Posterior vena cava (tissue), 2 donors: ENCODE measurements at places on chromosomes 7 and 10. TPM values are rescaled to one million over a fixed set of nuclear protein-coding genes. Genes with fewer than 3 reads are reported as not detected.

GRCh38 chr10:69965086-69965485 is 87.6 kb upstream of the MACROH2A2 start:
- no peak for DNase-seq

The ATP5F1C gene
- 212 TPM for total RNA-seq

GRCh38 chr10:13681528-13681927 is 94.8 kb downstream of the PRPF18 start:
- DNase-seq: no peak

The EN2 gene
- 0.19 TPM for total RNA-seq

DNA sequence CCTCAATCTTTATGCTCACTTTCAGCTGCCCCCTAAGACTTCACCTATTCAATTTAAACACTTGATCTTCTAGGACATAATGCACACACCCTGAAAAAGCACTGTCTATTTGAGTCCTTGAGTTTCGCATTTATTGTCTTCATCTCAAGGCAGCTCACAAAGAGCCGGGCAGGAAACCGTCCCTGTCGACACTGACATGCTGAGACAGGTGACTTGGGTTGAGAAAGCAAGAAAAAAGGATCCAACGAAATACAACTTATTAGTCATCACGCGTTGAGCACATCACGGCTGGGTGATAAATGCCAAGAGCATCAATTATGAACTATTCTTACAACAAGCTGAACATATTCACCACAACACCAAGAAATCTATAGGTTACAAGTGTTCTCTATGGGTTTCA is 91.1 kb downstream of the CALN1 start:
- no peak for DNase-seq

DNA sequence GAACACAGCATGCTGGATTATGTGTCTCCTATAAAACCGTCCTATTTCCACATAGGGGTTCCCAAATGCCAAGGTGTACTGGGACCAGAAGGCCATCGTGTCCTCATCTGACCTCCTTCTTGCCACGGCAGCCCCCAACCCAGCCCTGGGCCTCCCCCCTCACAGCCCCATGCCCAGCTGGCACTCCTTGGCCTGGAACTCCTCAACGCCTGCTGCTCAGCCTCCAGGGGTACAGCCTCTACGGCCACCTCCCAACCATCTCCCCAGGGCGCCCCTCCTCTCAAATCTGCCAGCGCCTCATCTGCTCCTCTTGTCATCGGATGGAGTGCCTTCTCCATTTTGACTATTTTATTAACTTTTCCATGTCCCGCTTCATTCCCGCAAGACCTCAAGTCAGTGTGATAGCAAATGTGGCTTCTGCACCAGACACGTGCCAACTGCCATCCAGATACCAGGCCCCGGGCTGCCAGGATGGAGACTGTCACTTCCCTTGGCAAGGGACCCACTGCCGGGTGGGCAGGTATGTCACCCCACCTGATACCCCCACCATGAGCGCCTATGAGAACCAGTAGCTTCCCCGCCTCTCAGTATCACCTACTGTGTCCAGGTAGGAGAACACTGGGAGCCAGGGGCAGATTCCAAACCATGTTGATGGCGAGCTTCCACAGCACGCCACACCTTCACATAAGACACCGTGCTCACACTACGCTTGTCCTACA is 106.7 kb downstream of the EBF3 start:
- DNase-seq: no peak

The ZNF425 gene
- 0.97 TPM for total RNA-seq

The APBB1IP gene
- total RNA-seq: 20.5 TPM

- DNase-seq: no peak
These were observed 687.8 kb downstream of the IPMK start for GRCh38 chr10:57579926-57580325.

DNA sequence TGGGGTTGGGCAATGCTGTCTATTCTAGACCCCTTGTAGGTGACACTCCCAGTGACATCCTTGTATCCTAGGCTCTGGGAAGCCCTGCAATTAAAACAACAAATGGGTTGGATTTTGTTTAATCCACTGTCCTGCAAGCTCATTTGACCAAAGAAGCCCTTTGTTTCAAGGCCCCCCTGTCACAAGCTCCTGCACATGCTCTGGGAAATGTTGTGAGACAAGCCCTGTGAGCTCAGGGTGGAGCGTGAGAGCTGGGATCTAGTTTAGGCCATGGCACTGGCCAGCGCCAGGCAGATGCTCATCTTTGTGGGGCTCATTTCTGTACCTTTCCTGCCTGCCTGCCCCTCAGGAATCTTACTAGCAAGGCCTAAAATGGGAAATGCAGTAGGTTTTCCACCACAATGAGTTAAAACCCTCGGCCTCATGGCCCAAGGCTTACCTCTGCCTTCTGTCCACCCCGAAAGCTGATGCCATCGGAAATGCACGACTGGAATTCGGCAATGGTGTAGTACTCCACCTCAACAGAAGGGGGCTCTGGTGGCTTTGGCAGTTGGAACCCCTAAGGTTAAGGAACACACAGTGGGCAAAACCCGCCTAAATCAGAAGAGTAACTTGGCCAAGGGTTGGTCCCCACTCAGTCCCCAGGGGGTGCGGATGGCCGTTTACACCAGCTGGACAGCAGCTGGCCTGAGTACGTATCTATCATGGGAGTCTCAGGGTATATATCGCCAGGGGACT is 112.0 kb downstream of the NEURL1 start:
- DNase-seq: no peak

DNA sequence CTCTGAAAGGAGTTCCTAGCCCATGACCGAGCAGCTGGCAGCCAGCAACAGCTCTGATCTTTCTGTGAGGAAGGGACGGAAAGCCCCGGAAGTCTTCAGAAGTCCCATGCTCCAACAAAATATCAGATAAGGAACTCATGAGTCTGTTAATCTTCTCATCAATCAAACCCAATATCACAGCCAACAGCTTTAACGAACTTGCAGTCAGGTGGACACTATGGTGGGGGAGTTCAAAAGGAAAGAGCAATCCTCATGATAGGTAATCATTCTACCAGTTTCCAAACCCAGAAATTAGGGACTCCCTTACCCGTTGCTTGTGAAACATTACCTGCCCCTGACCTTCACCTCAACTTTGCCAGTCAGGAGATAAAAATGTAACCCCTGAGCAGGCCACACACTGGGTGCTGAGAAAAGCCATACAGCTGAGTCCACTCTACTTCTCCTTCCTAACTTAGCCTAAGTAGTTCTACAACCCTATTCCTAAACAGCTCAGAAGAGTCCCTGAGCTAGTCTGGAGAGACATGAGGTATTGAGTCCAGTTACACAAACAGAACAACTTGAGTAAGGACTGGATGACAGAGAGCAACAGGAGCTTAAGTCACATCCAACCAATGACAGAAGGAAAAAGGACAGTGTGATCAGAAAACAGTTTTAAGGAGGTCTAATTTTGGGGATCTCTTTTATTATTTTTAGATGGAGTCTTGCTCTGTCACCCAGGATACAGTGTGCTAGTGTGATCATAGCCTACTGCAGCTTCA is 2.2 kb downstream of the NDST2 start:
- DNase-seq: peak; percentile 60

The ANKRD26 gene
- 5.7 TPM for total RNA-seq

- DNase-seq: peak; percentile 93
These were observed 1.9 kb upstream of the SH2D4B start for GRCh38 chr10:80535671-80536360.

The GPR22 gene
- not detected for total RNA-seq

The OR2A5 gene
- not detected for total RNA-seq
